NCI-H1417 treated with DMSO at 0.1 percent for 48 hours (cell line): ENCODE measurements at places on chromosomes 7 and 10.

GRCh38 chr7:138127996-138128395 is 51.7 kb downstream of the AKR1D1 start:
- no peak for DNase-seq

DNA sequence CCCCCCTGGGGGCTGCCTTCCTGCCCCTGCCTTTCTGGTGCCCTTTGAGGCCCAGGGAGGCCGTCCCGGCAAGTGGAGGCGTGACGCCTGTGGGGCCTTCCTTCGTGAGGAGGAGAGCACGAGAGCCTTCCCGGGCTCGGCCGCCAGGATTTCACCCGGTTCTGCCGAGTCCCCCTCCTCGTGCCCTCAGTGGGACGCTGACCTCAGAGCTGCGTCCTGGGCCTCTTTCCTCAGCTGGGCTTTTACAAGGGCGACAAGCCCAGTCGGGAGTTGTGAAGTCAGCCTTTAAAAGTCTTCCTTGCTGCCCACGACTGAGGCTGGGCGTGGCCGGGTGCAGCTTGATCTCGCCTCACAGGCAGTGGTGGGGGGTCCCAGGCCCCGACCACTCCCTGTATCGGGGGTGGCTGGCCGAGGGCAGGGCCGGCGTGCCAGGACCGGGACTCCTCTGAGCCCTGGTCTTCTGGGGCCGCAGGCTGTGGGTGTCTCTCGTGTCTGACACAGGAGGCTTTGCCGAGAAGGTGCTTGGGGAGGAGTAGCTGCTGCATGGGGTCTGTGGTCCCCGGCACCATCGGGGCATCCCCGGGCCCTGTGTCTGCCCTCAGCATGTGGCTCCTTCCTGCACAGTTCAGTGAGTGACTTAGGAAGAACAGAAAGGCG is 41.8 kb downstream of the FAM20C start:
- DNase-seq, result no peak

DNA sequence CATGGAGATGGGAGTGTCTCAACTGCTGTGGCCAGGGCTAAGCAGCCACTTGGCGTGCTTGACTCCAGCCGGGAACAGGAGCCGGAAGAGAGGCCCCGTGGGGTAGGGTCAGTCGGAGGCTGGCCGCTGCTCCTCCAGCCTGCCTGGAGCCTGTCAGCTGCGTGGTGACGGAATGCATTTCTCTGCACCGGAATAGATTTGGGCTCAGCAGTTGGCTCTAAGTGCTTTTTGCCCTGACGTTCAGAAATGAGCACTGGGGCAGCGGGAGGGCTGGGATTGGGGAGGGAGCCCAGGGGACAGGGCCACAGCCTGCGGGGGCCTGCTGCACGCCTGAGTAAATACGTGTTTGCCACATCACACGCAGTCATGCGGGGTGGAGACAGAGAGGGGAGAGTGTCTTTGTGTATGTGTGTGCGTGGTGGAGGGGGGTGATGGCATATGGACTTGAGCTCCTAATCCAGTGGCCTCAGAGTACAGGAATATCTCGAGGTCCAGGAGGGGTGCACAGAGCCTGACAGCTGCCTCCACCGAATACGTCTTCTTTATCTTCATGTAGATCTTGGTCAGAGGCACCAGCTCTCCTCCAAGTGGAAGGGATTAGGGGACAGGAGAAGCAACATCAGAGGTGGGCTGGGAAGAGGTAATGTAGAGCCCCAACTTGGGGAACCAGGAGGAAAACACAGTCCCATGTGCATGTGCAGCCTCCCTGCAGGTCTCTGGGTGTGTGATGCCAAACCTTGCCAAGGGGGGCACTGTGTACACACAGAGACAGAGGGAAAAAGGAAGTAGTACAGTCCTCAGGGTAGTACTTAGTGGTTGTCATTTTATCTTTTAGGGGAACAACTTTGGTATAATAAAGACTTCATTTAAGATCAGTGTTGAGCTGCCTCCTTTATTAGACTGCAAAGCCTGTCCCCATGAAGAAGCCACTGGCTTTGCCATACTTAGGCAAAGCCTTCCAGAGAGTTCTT is 151.4 kb downstream of the CDH23 start:
- no peak for DNase-seq

DNA sequence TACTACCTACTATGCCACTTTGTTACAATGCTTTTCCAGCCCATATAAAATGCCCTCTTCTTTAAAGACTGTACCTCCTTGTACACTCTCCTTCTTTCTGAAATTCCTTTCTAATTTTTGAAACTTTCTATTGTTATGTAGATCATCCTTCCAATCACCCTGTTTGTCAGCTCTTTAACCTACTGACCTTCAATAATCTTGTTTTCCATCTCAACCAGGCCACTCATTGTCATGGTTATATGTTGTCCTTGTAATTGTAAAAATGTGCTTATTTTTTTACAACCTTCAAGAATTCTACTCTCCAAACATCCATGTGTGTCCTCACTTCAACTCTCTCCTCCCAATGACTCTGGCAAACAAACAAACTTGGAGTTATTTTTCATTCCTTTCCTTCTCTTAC is 1172.6 kb upstream of the CELF2 start:
- no peak for DNase-seq

GRCh38 chr7:142376356-142376997 is 118.6 kb upstream of the PRSS58 start:
- no peak for DNase-seq

- DNase-seq, result no peak
Measured at GRCh38 chr10:116850058-116850611, 836 bp downstream of the ENO4 start.

DNA sequence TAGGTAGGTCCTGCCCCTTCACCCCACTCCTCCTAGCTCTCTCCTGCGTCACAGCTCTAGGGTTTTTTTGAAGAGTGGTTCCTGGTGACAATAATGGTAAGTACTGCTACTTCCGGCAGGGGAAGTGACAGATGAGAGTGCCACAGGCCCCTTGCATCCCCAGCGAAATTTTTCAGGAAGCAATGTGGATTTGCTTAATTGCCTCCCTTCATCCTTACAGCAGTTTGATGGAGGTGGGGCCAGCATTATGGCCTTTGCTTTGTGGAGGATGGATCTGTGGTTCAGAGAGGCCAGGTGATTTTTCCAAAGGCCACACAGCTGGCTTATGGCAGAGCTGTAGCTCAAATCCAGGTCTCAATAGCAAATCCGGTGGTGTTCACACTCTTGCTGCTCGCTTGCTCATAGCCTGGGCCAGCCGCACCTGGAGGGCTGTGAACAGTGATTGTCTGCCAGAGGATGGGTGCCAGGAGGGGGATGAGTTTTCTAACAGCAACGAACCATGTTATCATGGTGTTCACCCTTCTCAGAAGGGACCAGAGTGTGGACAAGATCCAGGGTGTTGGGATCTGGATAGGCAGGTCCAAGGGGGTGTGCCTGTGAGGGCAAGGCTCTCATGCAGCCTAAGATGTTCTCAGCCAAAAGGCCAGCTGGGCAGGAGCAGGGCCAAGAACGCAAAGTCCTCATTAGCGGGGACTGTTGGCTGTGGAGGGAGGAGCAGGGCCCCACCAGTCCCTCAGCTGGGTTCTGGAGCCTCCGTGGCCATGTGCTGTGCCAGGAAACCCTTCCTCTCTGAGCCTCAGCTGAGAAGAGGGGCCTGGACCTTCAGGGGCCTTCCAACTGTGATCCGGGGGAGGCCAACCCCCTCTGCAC is 89.0 kb downstream of the EMX2 start:
- DNase-seq, result no peak

DNA sequence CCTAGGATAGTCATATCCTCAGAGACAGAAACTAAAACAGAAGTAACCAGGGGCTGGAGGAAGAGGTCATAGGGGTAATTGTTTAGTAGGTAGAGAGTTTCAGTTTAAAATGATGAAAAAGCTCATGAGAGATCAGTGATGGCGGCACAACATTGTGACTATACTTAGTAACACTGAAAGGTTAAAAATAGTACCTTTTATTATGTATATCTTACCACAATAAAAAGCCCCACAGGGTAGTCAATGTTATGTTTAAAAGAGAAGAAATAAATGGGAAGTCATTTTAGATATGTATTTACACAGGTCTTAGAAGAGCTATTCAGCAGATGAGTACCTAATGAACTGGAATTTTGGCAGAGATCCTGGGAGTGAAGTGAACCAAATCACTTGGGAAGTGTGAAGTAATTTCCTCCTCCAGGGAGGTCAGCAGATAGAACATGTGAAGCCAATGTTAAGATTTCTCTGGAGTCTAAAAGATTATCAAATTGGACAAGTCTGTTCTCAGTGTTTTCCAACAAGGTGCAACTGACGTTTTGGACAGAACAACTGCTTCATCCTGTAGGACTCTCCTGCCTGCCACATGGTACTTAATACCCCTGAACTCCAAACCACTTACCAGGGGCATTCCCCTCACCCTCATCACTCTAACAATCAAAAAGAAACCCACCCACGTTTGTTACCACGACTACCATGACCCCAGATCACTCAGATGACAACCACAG is 6.4 kb downstream of the CDCA7L start:
- DNase-seq, result no peak

- DNase-seq, result no peak
Measured at GRCh38 chr7:47232751-47233412, 349.0 kb downstream of the TNS3 start.

DNA sequence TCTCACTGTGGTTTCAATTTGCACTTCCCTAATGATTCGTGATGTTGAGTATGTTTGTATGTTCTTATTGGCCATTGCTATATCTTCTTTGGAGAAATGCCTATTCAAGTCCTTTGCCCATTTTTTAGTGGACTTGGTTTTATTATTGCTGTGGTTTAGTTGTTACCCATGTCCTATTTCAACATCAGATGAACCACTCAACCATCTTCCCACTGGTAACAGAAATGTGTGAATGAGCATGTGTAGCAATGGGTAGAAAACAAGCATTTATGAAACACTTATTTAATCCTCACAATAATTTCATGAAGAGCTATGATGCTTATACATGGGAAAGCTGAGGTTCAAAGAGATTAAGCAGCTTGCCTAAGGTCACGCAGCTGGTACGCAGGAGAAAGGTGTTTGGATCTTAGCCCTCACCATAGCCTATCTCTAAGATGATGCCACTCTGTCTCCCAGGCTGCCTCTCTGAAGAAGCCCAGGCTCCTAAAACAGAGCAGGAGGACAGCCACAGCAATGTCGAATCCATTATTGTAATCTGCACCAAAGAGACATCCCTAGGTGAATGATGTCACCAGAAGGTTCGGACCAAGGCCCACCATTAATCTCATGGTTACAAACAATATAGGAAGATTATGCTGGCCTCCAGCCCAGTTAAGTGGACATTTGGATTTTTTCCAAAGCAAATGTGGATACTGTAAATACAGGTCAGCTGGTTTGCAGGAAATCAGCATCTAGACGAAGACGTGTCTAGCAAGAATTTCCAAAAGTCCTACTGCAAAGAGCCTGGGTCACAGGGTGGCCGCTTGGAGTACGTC is 447.6 kb upstream of the ZMIZ1 start:
- no peak for DNase-seq

DNA sequence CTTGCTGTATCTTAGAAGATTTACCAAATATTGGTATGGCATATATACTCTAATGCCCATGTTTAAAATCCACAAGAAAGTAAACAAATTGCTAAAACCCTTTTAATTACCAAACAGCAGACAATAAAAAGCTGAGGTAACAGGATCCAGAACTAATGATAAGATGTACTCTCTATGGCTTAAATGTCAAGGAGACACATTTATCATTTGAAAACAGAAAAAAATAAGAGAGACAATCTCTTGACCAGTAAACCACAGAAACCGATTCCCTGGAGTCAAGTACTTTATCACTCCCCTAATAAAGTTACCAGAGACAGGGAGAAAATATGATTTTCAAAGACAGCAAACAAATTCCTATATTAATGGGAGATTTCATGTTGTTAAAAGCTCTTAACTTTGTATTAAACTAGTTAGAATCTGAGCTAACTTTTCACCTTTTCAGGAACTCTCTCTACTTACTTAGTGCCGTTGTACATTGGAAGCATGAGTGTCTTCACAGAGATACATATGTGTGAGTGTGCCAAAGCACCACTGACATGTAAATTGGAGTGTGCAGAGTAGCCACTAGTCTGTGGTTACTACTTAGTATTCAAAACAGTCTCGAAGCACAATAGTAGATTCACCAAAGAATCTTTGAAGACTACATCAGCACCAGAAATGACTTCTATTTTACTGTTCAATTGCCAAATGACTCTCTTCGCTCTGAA is 44.2 kb downstream of the TSPAN12 start:
- DNase-seq, result no peak

- DNase-seq, result no peak
Measured at GRCh38 chr7:27169658-27170425, 4.3 kb downstream of the HOXA10 start.

- no peak for DNase-seq
Measured at GRCh38 chr7:85770332-85770731, 583.5 kb upstream of the SEMA3D start.

DNA sequence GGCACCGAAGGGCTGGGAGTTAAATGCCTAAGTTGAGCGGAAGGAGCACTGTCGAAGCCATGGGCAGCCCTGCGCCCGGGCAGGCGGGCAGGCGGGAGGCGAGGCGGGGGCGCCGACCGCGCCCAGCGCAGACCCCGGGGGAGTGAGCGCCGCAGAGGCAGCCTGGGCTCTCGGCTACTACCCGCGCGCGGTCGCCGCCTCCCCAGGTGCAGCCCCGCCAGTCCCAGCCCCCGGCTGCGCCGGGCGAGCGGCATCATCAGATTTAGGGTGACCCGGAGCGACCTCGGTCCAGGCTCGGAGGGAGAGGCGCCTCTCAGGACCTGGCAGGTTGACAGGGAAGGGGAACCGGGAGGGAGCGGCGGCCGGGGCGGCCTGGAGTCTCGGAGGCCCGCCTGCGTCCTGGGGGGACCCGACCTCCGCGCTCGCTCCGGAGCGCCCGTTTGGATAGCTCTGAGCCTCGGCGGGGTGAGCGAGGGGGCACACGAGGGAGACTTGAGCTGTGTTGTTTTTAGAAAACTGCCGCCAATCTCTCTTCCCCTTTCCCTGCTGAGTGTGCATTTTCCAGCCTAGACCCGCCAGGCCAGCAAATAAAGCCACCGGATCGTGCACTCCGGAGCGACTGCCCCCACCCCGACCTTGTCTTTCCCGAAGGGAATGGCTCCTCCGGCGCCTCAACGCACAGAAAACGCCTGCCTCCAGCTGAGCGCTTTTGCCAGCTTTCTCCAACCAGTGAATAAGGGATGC is 2.3 kb upstream of the NRP1 start:
- no peak for DNase-seq

GRCh38 chr10:122875843-122876466 is 3.4 kb downstream of the FAM24B start:
- DNase-seq, result no peak

DNA sequence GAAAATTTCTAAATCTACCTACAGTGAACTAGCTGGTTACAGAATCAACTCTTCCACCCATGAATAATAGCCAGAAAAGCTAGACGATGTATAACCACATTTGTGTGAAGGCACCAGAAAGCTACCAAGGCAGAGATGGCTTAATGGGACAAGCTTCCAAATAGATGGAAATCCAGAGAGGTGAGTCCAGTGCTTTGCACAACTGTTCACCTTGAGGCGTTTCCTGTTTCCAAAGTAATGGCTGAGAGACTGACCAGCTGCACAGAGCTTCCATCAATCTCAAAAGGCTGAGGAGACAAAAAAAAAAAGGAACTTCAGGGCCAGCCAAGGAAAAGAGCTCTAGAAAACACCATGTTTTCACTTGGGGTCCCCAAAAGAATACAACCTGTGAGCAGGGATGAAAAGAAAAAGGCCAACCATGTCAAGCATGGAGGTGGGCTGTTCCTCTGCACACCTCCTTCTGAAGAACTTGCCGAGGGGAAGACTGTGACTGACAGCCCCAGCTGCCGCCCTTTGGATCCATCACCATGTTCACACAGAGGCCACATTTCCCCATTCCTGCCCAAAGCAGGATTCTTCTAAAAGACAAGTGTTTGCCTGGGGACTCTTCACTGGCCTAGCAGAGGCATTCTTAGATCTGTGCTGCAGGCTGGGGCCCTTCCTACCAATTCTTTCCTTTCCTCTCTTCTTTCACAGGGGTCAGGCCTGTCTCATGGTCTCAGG is 72.9 kb downstream of the ARHGAP21 start:
- DNase-seq, result no peak

- no peak for DNase-seq
Measured at GRCh38 chr7:98629001-98629431, 11.9 kb downstream of the NPTX2 start.
